Cerebellum (tissue), 4 donors: ENCODE measurements at places on chromosomes 5 and 9. TPM values are rescaled to one million over a fixed set of nuclear protein-coding genes. Genes with fewer than 3 reads are reported as not detected.

The MZB1 gene
- 0.18 TPM for total RNA-seq

The SECISBP2 gene
- 77.9 TPM for total RNA-seq

The NNT gene
- 122 TPM for total RNA-seq

The STARD4 gene
- total RNA-seq: 50.0 TPM

The KIAA0825 gene
- 25.2 TPM for total RNA-seq

The FIBCD1 gene
- 4.1 TPM for total RNA-seq

The FAXDC2 gene
- total RNA-seq: 9.4 TPM

The FABP6 gene
- total RNA-seq: not detected

DNA sequence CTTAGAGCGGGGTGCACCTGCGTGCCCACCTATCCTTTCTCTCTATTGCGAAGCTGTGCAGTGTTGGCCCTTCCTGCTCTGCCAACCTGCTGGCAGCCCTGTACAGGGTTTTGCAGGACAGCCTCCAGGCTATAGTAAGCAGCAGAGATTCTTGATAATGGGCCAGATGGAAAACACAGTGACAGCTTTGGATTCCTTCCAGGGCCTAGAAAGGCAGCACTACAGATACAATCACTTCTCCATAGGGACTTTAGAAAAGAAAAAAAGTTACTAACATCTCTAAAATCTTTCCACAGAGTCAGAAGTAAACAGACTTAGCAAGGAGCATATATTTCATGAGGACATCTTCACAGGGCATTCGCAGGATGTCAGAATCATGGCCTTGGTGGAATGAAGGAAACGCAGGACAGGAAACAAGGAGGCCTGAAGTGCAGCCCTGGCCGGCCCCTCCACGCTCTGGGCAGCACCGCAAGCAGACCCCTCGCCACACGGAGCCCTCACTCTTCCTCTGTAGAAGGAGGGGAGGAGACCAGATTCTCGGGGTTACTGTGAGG, 172.1 kb upstream of the GAS1 start:
- peak; percentile 23 for DNase-seq

GRCh38 chr5:140764177-140764973, 21.6 kb upstream of the PCDHA1 start:
- DNase-seq: no peak

GRCh38 chr9:6305954-6306563, 22.1 kb upstream of the TPD52L3 start:
- peak; percentile 12 for DNase-seq

DNA sequence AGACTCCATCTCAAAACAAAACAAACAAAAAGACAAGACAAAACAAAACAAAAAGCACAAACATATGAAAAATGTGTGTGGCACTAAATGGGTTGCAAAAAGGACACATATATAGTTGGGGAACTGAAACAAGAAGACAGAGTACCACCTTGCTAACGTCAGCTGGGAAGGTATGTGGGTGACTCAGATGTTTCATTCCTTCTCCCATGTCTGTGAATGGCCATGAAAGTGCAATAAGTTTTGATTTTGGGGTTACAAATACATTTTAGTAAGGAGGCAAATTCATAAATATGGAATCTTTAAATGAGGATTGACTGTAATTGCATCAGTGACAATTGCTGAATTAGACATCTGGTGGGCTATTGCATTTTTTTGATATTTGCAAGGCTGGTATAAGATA, 81.6 kb upstream of the KLF4 start:
- no peak for DNase-seq

- peak; percentile 58 for DNase-seq
These were observed 3.3 kb downstream of the CD274 start for GRCh38 chr9:5453673-5454072.

- DNase-seq: no peak
These were observed 9.0 kb upstream of the RFX3 start for GRCh38 chr9:3534614-3535404.

DNA sequence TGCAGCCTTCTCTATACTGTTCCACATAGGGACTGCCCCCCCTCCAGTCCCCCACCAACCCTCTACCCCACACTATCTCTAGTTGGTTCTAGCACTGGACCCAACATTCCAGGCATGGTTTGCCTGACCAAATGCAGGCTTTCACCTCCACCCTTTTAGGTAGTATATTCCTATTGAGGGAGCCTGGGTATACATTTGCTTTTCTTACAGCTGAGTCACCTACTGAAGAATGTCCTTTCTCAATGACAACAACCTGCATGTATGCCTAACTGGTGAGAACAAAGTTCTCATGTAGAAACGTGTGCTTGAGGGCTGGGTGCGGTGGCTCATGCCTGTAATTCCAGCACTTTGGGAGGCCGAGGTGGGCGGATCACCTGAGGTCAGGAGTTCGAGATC, 8.2 kb downstream of the TNIP1 start:
- no peak for DNase-seq

DNA sequence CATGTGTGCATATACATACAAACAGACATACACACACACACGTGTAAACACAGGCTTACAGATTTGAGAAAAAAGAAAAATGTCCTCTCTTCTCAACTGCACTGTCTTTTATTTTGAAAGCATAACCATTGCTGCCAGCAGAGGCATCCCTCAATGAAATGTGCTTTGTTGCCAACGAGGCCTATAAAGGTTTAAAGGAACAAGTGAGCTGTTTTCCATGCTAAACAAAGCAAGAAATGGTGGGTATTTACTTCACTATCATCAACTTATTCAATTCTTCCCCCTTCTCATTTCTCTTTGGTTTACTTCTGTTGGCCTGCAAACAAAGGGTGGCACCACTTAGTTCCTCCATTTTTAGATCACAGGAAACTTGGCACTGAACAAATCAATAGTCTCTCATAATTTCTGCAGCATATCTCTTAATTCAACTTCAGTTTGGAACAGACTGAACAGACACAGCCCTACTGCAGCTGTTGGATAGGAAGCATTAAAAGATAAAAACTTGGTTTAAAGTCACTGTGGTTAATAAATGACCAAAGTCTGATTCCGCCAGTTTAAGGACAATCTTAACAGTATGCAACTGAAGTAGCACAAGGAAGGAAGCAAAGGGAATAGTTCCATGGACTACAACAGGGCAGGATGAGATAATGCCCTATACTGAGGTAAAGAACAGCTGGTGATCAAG, 21.7 kb downstream of the TTC33 start:
- no peak for DNase-seq

GRCh38 chr5:32587067-32587551, 1.8 kb downstream of the SUB1 start:
- no peak for DNase-seq

GRCh38 chr9:72185561-72185960, 36.3 kb downstream of the GDA start:
- no peak for DNase-seq

DNA sequence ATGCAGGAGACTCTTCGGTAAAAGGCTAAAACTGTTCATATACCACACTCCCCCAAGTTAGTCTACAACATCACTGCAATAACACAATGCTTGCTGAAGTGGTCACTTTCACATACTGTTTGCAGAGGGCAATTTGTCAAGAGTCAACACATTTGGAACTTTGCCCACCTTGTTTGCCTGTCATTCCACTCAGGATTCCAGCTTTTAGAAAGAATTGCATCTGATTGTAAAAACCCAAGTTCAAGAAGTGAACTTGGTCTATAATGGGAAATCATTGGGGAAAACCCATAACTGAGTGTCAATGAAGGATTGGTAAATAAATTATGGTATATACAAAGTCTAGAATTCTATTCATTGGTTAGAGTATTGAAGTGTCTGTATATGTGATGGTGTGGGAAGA, 120.5 kb downstream of the GADD45G start:
- no peak for DNase-seq

DNA sequence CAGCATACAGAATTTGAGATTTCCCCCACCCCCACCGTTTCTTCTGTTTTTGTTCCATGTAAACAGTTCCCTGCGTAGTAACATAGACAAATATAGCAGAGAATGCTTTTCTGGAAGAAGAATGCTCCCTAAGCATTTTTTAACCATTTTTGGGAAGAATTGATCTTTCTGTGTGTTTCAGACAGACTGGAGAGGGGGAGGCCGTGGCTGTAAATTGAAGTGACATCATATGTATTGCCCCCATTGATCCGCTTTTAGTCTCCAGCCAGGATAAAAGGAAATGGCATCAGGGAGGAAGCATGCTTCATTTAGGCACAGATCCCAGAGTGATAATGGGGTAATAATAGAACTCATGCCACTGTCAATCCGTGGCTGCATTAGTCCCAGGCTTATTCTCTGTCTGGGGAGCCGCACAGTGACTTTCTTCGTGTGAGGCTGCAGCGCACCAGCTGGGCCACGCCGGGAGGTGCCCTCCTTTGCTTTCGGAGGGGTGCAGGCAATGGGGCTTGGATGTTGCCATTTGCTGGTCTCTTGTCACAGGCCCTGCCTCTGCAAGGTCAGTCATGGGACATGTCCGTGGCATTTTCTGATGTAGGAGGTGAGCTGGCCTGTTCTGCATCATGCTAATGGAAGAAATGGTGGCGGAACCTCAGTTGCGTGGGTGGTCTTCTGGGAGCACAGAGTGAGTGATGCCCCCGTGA, 261.5 kb downstream of the FANCC start:
- DNase-seq: no peak
